NCI-H2081 treated with DMSO at 0.1 percent for 48 hours (cell line): ENCODE measurements at places on chromosomes 11 and 22.

DNA sequence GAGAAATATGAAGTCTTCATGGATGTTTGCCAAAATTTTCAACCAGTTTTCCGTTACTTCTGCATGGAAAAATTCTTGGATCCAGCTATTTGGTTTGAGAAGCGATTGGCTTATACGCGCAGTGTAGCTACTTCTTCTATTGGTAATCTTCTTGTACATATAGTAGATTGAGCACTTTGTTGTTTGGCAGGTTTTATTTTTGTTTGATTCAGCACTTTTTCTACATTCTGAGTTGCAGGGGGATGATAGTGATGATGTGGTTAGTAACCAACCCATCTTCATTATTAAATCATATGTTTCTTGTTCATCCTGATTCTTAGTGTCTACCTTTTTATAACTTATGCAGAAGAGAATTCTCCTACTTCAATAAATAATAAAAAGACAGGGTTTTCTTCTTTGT, 121.6 kb downstream of the C11orf65 start:
- no peak for DNase-seq

DNA sequence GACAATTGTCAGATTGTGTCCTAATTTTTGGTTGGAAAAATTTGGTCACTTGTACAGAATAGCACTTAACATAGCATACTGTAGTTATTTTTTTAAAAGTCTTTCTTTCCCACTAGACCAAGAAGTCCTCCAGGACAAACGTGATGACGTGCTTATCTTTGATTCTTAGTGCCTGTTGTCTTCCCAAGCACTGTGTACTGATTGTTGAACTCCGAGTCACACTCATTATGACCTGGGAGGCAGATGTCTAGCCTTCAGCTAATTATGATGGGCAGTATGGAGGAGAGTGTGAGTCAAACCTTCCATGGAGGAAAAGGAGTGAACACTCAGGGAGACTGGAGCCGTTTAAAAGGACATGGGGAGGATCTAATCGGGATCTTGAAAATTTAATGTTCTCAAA, 119.8 kb downstream of the SPON1 start:
- no peak for DNase-seq

- DNase-seq, result no peak
Observed at GRCh38 chr22:35465109-35465701, 65.3 kb downstream of the MCM5 start.

DNA sequence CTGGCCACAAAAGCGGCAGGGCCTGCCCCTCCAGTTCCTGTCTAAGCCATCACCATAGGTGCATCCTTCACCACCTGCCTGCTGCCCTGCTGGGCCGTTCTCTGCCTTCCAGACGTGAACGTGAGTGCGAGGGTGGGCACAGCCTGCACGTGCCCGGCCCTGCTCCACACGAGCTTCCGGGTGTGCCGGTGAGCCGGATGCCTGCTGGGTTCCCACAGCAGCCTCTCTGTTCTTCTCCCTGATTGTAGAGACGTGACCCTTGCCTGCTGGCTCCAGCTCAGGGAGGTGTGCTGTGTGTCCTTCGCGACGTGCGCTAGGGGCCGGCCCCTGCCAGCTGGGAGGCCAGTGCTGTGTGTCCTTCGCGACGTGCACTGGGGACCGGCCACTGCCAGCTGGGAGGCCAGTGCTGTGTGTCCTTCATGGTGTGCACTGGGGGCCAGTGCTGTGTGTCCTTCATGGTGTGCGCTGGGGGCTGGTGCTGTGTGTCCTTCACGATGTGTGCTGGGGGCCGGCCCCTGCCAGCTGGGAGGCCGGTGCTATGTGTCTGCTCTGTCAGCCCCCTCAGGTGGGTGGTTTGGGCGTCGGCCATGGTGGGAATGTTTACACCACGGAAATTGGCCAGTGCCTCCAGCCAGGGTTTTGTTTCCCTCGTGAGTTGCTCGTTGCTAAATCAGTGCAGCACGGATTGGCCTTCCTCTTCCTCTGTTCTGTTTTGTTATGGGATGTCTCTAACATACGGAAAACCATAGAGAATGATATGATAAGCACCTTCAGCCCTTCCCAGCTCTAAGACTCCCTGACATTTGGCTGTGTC, 35.4 kb upstream of the BRSK2 start:
- DNase-seq, result no peak

- DNase-seq, result no peak
Observed at GRCh38 chr11:28739489-28740280, 631.5 kb downstream of the METTL15 start.

DNA sequence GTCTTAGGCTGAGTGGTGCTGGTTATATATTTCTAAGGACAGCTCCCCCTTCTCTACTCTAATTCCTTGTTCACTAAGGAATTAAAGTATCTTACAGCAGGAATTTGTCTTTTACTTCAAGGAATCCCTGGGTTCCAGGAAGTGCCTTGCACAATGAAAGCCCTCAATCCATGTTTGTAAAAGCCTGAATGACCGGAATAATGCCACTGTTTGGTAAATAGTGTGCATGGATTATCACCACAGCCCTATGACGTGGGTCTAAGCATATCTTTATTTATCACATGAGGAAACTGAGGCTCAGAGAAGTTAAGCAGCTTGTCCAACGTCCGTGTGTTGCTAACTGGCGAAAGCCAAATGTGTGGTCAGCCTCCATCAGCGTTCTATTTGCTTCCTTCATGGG, 135.7 kb upstream of the NAV2 start:
- DNase-seq, result no peak

GRCh38 chr11:31820438-31820818, 9.3 kb upstream of the PAX6 start:
- DNase-seq, result no peak

DNA sequence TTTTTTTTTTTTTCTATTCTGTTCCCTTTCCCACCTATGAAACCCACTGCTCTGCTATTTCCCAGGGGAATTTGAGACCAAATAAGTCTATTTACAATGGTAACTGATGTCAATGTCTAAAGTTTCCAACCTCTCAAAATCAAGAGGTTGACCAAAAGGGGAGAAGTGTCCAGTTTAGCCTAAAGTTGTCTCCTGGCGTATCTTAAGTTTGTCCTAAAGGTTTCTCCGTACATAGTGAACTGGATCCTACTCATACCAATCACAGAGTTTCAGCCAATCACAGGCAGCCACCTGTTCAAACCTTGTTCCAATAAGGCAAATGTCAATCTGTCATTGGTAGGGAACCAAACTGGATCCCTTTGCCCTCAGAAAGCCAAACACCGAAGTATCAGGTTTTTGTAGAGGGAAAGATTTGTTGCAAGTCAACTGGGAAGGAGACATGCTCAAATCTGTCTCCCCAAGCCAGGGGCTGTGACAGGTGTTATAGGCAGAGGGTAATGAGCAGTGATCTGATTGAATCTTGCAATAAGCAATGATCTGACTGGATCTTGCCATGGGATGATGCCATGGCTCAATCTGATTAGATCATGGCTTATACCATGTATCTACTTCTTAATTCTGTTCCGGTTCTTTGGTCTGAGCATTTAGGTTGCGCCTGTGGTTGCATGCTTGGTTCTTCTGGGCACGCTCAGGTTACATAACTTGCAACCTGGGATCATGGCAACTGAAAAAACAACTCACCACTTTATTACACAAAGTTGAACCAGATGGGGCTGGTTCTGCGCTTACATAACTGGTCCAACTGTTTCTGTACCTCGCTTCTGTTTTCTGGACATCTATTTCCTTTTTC, 1.1 kb upstream of the VPS37C start:
- DNase-seq, result no peak

- DNase-seq, result peak; percentile 6
Observed at GRCh38 chr11:27497284-27497866, 9.2 kb downstream of the LIN7C start.

DNA sequence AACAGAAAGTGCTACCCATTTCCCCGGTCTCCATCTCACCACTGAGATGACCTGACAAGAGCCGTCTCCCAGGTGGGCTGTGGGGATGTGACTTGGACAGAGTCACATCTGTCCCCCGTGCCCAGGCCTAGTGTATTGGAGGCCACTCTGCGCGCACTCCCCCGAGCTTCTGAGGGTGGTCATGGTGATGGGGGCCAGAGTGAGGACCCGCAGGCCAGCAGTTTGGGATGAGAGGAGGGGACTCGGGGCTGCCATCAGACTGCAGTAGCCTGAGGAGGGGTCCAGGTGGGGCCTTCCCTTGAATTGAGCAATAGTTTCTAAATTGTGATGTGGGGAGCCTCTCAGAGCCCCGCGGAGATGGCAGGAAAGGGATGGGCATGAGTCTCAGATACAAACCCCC, 852.6 kb downstream of the TBC1D22A start:
- DNase-seq, result no peak

DNA sequence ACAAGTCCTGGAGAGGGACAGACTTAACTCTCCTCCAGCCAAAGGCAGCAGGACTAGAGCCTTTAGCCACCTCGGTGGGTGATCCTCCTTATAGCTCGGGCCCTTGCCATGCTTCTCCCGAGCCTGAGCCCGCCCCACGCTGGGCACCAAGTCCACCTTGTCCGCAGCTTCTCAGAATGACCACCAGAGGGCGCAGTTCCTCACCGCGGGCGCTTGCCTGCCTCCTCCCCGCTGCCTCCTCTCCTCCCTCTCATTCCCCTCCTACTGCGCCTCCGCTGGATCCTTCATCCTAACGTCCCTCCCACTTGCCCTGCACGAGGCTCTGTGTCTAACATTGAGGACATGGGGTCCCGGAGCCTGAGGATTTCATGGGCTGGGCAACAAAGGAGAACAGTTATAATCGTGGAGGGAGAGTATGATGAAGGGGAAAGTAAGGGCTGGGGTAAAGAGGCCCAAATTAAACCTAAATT, 11.3 kb upstream of the MOGAT2 start:
- peak; percentile 23 for DNase-seq
